ENCODE measurements at places on chromosomes 12 and 14.

DNA sequence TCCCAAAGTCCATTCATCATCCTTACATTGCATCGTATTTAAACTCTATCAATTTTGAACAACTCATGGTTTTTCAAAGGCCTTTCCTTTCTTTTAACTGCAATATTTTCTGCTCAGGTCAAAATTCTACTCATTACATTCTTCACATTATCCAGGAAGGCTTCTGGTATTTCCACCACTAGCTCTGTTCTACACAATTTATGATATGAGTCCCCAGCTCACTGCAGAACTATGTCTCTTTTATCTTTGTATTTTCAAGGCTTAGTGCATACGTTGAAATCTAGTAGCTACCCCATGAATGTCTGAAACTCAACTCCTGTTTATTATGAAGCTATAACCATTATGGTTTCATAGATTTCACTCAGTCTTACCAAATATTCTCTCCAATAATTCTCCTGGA is 282.9 kb downstream of the DUSP6 start:
- DNase-seq, result no peak

- no peak for DNase-seq
Observed at GRCh38 chr14:91235841-91236240, 8.7 kb downstream of the GPR68 start.

DNA sequence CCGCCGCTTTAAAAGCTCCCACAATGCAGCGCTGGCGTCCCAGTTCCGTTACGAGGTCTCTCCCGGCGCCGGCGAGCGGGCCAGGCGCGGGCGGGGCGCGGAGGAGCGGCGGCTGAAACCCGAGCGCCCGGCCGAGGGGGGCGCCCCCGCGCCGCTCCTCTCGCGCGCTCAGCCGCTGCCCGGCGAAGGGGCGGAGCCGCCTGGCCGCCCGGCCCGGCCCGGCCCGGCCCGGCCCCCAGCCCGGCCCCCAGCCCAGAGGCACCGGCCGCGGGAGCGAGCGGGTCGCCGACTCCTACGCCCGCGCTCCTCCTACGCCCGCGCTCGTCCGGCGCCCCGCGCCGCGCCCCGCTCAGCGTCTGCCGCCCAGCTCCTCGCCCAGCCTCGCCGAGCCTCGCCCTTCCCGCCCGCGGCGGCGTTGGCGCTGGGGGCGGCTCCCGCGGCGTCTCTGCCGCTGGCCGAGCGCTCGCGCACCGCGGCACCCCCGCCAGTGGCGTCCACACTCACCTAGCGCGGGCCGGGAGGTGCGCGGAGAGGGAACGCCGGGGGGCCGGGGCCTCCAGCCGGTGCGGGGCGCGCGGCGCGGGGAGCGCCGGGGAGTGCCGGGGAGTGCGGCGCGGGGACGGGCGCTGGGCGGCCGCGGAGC is at the start of gene RASSF8:
TSS of gene RASSF8 (plus strand) at position 255 of the 643 bp plus-strand sequence. CDS start 96,662 bp downstream, outside the sequence.
- DNase-seq, result peak; percentile 62

DNA sequence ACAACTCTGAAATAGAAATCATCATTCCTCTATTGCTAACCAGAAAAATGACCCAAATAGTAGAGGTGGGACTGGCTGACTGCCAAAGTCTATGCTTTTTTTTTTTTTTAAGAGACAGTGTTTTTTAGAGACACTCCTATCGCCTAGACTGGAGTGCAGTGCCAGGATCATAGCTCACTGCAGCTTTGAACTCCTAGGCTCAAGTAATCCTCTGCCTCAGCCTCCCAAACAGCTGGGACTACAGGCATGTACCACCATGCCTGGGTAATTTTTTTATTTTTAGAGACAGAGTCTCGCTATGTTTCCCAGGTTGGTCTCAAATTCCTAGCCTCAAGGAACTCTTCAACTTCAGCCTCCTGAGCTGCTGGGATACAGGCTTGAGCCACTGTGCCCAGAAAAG is 19.2 kb downstream of the NR2C1 start:
- DNase-seq, result no peak

DNA sequence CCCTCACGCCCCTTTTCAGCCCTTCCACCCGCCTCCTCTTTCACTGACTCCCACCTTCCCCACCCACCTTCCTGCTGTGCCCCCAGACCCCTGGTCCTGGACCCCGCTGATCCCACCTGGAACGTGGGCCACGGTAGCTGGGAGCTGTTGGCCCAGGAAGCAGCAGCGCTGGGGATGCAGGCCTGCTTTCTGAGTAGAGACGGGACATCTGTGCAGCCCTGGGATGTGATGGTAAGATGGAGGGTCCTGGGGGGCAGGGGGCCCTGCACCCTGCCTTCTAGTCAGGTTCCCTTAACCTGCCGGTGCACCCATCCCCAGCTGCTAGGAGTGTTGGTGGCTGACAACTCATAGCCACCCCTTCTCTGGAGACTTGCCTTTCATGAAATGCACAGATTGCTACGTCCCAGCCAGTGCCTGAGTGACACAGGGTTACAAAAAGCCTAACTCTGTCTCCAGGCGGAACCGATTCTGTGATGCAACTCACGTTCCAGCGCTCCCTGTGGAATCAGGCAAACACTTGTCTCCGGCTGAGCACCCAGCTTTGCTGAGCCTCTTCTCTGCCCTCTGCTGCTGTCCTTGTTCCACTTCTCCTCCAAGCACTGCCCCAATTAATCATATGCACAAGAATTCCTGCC is 15.0 kb upstream of the OAS2 start:
- DNase-seq, result no peak

All from GM04504 (cell line).